Effector CD4-positive, alpha-beta T cell (primary cell): ENCODE measurements at places on chromosomes 4 and X.

- peak; percentile 21 for DNase-seq
Measured at GRCh38 chr4:109648266-109648996, 54.8 kb downstream of the CASP6 start.

- DNase-seq: no peak
Measured at GRCh38 chrX:152905081-152905420, 7.2 kb downstream of the ZNF185 start.

DNA sequence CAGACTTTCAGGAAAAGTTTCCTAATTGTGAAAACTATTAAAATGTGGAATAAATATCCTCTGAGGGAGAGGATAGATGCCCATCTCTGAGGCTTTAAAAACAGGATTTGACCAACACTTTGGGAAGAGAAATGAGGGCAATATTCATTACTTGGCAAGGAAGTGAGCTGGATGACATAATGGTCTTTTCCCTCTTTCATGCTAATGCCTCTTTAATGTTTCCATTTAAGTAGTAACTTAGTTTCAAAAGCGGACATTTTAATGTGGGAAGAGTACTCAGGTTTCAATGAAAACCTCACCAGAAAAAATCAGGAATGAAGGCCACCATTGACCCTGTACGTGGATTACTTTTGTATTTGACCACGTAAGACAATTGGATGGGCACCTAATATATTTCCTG lies 503.3 kb downstream of the ANKRD50 start:
- no peak for DNase-seq

- peak; percentile 97 for DNase-seq
Measured at GRCh38 chr4:148441986-148442831, at the start of gene NR3C2. Gene NR3C2 (minus strand): TSS chr4:148442414.

GRCh38 chrX:54807524-54808108 lies at the start of gene MAGED2:
Gene MAGED2 (plus strand): TSS chrX:54807745. CDS start chrX:54809332, 1,587 bp downstream.
- DNase-seq: peak; percentile 42
